Activated CD4-positive, alpha-beta T cell treated with anti-CD3 and anti-CD28 coated beads for 4 hours (primary cell): ENCODE measurements at places on chromosomes 7 and 10.

DNA sequence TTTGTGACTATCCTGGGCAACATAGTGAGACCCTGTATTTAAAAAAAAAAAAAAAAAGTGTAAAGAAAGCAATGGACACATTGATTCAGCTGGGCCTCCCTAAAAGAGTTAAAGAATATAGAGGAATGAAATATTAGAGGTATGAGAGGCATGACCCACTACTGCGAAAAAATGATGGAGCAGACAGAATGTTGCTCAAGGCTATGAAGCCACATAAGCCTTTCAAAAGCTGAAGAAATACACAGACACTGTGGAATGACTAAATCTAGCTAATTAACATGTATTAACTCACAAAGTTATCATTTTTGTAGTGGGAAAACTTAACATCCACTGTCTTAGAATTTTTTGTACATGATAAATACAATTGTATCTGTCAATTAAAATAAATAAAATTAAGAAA lies 107.3 kb downstream of the HGF start:
- no peak for DNase-seq

DNA sequence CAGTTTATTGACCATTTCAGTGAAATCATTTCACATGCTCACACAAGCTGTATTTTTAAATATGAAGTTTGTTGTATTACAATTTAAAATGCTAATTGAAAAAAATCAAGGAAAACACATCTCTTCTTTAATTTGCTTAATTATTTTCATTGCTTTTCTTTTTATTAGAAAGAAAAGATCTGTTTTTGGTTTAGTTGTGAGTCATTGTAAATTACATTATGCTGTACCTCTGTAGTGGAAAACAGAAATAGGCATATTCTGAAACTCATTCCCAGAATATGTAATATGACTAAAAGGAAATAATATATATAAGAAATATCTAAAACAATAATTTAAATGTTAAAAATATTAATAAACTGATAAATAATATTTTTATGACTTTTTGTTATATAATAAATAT lies 161.9 kb downstream of the HGF start:
- DNase-seq, result no peak

- DNase-seq, result no peak
Observed at GRCh38 chr10:104601166-104601565, 39.9 kb upstream of the SORCS3 start.

DNA sequence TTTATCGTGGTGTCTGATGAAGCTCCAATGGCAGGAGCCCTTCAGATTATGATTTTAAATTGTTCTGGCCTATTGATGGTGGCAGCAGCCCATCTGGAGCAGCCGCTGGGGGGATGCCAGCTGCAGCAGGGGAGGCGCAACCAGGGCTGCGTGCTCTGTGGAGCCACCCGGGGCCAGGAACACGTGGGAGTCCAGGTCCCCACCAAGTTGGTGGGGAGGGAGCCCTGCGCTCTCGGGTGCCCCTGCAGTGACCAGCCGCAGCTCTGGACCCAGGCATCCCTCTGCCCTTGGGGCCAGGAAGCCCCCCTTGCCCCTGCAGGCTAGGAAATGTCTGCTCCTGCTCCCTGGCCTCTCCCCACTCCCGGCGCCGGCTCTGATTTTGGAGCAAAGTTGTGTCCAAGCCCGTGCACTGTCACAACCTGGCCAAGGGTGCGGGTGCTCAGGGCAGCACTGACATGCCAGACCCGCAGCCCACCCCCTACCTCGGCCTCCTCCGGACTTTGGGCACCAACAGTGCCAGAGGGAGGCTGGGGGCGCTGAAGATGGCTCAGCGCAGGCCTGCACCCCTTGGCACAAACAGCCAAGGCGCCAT lies 147.2 kb upstream of the ADO start:
- DNase-seq, result no peak

DNA sequence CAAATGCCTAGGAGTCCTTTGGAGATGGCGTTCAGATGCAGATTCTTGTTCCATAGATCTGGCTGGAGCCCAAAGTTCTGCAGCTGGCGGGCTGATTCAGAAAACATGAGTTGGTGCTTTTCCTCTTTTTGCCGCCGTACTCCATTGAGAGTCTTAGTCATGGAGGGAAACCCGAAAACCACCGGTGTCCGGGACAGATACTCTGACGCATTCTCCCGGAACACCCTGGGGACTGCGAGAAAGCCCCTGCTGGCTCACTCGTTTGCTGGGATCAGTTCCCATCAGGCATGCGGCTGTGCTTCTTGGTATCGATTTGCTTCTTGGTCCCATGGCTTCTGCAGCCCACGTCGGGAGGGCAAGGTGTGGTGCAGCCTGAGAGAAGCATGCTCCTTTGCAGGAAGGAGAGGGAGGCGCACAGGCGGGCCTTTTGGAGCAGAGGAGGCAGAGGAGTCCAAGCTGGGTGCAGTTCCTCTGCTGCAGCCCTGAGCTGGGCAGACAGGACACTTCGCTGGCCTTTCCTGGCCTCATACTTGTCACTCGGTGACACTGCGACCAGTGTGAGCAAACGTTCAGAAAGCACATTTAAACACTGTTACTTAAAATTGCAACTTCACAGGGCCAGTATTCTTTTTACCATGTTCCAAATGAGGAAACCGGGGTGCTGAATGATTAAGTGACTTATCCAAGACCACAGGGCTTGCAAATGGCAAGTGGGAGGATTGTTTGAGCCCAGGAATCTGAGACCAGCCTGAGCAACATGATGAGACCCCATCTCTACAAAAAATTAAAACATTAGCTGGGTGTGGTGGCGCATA lies 30.6 kb upstream of the PFKFB3 start:
- peak; percentile 14 for DNase-seq

DNA sequence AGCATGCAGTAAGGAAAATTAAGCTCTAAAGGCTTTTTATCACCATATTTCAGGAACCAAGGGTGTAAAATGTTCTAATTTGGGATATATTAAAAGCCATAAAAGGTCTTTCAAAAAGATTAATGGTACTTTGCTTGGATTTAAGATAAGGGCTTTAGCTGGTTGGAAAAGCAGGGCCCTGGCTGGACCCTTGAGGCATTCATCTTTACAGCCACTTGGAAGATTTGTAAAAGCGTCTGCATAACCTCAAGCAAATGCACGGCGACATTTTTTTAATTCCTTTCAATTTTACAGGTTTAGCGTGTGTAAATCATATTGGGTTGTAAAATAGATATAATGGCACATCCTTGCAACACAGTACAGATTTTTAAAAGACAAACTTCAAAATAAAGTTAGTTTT lies 27.2 kb downstream of the FAM204A start:
- DNase-seq, result no peak
